DMS153 (cell line): ENCODE measurements at places on chromosomes 7 and 10.

DNA sequence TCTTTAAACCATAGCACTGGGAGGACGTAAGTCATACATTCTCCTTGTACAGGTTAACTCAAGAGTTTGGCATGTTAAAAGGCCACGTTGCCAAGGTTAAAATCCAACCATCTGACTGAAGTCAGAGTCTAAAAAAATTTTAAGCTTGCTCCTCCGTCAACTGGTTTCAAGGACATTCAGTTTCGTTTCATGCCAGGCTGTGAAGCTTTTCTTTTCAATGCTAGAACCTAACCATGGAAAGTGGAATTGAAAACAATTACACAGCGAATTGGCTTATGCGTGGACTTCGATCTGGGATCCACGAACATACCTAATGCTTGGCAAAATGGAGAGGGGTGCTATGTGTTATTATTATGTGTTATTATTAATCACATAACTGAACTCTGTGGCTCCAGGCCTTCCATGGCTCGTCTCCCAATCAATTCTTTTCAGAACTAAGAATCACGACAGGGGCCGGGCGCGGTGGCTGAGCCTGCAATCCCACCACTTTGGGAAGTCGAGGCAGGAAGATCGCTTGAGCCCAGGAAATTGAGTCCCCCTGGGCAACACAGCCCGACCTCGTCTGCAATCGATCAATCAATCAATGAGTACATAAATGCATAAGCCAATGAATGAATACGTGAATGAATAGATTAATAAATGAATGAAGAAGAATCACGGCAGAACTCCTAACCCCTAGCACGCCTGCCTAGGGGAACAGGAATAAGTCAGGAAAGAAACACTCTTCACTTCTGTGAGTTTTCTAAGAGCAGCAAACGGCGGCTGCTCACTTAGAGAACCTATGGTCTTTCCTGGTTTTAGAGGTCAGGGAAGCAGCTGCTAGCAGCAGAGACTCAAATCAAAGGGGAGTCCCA, 733 bp upstream of the ARL5B start:
- no peak for DNase-seq

GRCh38 chr7:138753610-138754009, 44.2 kb upstream of the TMEM213 start:
- DNase-seq: no peak

- DNase-seq: no peak
Observed at GRCh38 chr10:107919626-107920235, 755.2 kb upstream of the SORCS1 start.

DNA sequence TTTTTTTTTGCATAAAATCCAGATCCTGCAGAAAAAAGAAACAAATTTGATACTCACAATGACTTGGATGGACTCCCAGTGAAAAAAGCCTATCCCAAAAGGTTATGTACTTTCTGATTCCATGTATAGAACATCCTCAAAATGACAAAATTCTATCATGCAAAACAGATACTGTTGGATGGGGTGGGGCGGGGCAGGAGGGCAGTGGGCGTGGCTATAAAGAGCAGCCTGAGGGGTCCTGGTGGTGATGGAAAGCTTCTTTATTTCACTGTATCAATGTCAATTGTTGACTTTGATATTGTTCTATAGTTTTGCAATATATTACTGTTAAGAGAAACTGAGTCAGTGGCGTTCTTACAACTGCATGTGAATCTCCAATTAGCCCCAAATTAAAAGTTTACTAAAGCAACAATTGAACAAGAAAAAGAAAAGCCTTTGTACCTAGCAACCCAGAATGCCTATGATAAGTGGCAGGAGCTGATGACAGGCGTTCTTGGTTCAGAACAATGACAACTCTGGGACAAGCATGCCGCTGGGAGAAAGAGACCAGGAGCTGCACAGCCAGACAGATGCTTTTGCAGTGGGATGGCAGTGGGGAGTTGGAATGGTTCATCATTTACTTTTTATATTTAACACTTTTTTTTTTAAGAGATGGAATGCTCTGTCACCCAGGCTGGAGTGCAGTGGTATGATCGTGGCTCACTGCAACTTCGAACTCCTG, 101.9 kb downstream of the LHPP start:
- DNase-seq: no peak

DNA sequence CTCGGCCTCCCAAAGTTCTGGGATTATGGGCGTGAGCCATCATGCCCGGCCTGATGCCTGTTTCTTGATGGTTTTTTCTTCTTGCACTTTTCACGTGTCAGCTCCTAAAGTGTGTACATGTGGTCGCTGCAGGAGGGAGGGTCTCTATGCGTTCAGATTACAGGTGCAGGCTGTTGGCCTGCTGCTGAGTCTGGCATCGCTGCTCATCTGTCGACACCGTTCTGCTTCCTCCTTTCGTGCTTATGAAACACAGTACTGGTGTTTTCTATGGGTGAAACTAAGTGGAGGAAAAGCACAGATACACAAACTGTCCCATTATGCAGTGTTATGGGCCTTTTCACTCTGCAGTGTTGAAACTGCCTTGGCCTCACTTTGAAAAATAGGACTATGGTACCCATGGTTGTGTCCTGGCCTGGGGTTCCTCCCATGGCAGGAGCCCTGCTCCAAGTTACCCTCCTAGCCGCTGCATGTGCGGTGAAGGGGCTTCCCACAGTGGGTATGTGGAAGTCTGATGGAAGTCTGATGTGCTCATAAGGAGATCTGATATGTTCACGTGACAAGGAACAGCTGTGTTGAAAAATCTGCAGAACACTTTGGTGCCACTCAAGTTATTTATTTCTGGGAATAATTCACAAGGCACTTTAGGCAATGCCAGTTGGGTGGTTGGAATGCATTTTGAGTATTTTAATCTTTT, 23.5 kb downstream of the OGDH start:
- no peak for DNase-seq

DNA sequence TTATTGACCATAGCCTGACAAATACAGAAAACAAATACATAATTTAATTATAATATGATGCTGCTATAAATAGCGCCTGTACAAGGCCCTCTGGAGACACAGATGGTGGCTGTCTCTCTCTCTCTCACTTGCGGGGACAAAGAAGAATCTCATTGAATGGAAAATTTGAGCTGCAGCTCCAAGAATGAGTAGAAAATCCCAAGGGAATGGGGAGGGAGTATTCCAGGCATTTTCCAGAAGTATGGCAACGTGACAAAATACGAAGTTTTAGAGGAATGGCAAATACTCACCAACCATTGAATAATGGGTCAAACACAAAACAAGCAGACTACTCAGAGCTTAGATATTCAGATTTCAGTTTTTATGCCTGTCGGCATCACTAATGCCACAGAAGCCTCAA, 179.9 kb downstream of the NRP1 start:
- DNase-seq: no peak
